ENCODE measurements at places on chromosomes 12 and 14.

DNA sequence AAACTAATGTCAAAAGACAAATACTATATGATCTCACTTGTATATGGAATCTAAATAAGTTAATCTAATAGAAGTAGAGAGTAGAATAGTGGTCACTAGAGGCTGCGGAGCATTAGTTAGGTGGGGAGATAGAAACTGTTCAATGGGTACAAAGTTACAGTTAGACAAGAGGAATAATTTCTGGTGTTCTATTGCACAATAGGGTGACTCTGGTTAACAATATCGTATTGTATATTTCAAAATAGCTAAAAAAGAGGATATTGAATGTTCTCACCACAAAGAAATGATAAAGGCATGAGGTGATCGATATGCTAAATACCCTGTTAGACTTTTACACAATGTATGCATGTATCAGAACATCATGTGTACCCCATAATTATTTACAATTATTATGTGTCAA lies 42.9 kb downstream of the IGF1 start:
- DNase-seq, result no peak

DNA sequence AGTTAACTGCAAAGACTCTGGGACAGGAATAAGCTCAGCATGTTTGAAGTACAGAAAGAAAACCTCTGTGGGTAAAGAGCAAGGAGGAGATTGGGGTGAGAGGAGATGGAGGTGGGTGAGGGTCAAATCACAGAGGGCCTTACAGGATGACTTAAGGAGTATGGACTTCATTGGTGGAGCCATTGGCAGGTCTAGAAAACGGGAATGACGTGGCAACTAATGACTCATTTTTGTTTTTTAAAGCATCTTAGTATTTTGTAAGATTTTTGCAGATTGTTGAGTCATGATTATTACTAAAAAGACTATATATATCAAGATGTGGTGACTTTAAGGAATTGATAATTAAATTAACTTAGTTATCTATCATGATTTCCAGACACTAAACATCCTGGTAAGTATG lies 18.5 kb downstream of the UTP20 start:
- no peak for DNase-seq

DNA sequence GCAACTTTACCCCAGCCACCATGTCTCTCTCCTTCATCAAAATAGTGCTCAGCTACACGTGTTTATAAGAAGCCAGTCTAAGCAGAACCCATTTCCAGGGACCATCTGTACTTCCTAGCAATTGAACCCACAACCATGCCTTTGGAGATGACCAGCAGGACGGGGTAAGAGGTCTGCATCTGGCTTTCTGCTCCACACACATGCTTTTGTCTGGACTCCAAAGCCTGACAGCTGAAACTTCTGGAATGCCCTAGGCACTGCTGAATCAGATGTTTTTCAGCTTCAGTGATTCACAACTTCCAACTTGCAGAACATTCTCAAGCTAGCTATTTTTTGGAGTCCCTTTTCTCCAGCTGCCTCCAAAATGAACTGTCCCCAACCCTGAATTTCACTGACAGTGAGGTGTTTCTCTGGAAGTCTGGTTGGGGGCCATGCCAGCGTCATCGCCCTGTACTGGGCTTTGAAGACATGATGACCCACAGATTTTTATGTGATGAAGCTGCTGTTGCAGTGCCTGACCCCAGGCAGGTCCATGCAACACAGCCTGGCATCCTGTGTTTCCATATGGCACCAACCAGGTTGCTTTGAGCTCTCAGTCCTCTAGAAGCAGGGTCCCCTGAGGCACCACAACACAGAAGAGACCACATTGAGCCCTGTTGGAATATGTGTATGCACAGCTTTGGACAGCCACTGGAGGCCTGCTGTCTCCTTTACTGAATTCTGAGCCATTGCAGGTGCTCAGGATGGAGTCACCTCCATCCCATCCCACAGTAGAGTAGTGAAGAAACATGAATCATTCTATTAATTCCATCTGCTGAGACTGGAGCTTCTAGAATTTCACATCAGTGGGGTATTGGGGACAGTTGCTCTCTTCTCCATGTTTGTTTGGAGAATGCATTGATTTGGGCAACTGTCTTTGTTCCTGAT lies 80.2 kb downstream of the NUAK1 start:
- no peak for DNase-seq

DNA sequence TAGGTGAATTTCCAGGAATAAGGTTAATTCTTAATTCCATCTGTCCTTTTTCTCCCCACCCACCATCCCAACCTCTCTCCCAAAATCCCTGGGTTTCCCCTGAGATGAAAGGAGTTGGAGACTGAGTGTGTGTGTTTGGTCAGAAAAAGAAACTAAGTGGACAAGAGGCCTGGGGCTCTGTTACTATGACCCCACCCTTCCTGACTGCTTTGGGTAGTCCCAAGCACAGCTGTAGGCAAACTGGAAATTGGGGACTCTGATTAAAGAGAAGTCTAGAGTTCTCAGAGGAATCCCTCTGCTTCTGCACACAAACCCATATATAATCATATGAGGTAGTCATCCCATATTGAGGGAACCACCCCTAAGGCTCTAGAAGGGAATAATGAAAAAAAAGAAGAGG lies 7.0 kb upstream of the HOXC12 start:
- DNase-seq, result no peak

GRCh38 chr12:32756476-32757066 lies 874 bp upstream of the YARS2 start:
- DNase-seq, result no peak

- DNase-seq, result no peak
These were observed 95.2 kb downstream of the CALM1 start for GRCh38 chr14:90491911-90492531.

Measured in NT2/D1 (cell line).